ENCODE measurements at places on chromosomes 12 and 14. TPM values are rescaled to one million over a fixed set of nuclear protein-coding genes. Genes with fewer than 3 reads are reported as not detected.
A peak's percentile ranks its signal among the peaks of the same experiment; 100 is the strongest.

- no peak overlapping the region for H3K4me3 ChIP-seq
- H3K27ac ChIP-seq = no peak overlapping the region
- H3K36me3 ChIP-seq = peaks cover 8% of the 10 kb centered on the region
- H3K27me3 ChIP-seq = no peaks in the 10 kb centered on the region
- DNase-seq = no peak
- no peaks in the 10 kb centered on the region for H3K4me1 ChIP-seq
Measured at GRCh38 chr12:11897923-11898322, 172.8 kb upstream of the BCL2L14 start.

GRCh38 chr12:115569345-115570068 lies 708.0 kb downstream of the MED13L start:
- DNase-seq = no peak
- no peaks in the 10 kb centered on the region for H3K36me3 ChIP-seq
- H3K4me3 ChIP-seq = no peak overlapping the region
- no peak overlapping the region for H3K27ac ChIP-seq
- no peaks in the 10 kb centered on the region for H3K4me1 ChIP-seq

- peaks cover 58% of the 10 kb centered on the region for H3K27me3 ChIP-seq
- no peak for DNase-seq
- no peak overlapping the region for H3K4me3 ChIP-seq
- no peak overlapping the region for H3K27ac ChIP-seq
- H3K4me1 ChIP-seq = no peaks in the 10 kb centered on the region
Measured at GRCh38 chr12:4191642-4192041, 81.9 kb upstream of the CCND2 start.

DNA sequence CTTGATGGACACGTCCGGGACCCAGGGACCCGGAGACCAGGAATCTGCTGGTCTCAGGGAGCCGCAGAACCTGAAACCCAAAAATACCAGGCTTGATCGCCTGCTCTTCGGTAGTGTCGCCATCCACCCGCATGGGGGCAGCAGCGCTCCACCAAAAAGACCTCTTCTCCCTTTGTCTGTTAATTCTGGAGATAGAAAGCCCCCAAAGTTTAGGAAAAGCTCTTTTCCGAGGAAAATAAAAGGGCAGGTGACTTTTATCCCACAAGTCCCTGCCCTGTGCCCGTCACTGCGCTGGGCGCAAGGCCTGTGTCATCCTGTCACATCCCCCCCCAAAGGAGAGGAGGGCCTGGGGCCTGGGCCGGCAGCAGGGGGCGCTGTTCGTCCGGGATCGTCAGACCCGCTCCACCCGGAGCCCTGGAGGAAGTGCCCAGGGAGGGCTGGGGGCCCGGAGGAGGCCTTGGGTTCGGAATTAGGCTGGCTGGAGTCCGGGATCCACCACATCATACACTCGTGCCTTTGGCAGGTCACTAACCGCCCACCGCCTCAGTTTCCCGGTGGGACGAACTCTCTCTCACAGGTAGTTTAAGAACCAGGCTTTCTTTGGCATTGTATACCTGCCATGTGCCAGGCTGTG lies 31.9 kb downstream of the DAD1 start:
- H3K27ac ChIP-seq = peak overlapping the region; percentile 59
- DNase-seq = peak; percentile 83
- peak overlapping the region; percentile 49 for H3K4me3 ChIP-seq
- no peaks in the 10 kb centered on the region for H3K27me3 ChIP-seq
- H3K4me1 ChIP-seq = peaks cover 44% of the 10 kb centered on the region
- H3K36me3 ChIP-seq = no peaks in the 10 kb centered on the region

DNA sequence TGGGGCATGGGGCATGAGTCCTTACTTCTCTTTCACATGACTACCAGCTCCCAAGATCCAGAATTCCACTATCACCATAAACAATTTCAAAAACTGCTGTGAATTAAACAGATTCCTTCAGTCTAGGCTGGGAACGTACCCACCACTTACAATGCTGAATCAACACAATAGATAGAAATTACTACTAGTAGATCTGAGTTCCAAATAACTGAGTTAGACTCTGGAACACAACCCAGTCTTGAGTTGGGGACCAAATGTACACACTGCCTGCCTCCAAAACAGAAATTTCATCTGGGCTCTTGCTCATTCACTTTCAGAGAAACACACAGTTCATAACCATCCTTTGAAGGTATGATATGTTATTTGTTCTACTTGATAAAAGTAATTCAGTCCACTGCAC lies 8.9 kb downstream of the CORO1C start:
- peak overlapping the region; percentile 60 for H3K27ac ChIP-seq
- no peak for DNase-seq
- H3K4me3 ChIP-seq = no peak overlapping the region
- H3K4me1 ChIP-seq = peaks cover 94% of the 10 kb centered on the region
- H3K36me3 ChIP-seq = no peaks in the 10 kb centered on the region
- no peaks in the 10 kb centered on the region for H3K27me3 ChIP-seq

DNA sequence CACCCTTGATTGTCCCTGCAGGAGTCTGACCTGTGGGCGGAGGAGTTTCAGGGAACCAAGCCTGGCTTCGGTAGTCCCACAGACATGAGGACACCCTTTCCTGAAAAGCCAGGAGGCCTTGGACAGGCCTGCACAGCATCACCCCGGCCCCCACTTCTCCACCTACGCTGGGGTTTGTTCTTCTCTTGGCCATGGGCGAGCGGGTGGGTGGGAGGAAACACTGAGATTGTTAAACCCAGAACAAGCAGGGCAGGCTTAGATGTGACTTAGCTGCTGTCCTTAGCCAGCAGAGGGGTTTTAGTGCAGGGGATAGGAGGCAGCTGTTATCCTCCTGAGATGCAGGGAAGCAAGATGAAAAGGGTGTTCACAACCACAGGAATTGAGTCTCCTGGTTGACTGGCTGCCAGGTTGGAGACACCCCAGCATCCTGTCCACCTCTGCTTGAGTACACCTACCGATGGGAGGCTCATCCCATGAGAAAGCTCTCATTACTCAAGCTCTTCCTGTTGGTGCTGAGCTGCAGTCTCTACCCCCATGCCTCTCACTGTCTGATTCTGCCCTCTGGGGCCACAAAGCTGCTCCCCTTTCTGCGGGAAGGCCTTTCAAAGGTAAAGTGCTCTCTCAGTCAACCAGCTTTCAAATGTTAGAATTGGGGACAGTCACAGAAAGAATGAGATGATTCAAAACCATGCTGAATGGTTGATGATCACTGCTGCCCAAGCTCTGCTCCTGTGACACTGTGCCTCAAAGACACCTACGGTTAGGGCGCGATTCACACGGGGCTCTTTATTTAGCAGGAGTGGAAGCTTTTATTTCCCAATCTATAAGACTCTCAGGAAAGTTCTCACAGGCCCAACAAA lies 86.3 kb downstream of the IRF2BPL start:
- H3K36me3 ChIP-seq = no peaks in the 10 kb centered on the region
- H3K27ac ChIP-seq = no peak overlapping the region
- H3K4me3 ChIP-seq = no peak overlapping the region
- no peaks in the 10 kb centered on the region for H3K27me3 ChIP-seq

Gene KLRC2
- not detected for total RNA-seq

Gene HPD
- 1.3 TPM for total RNA-seq

Gene KRT78
- not detected for total RNA-seq

Gene MGP
- total RNA-seq = 497 TPM

Gene TAS2R8
- not detected for total RNA-seq

Gene OR4E2
- total RNA-seq = not detected
